ENCODE measurements at places on chromosomes 2 and 18.

- no peak for DNase-seq
Observed at GRCh38 chr2:120454654-120455385, 108.9 kb downstream of the INHBB start.

GRCh38 chr2:98561902-98562695 lies 46.2 kb downstream of the COA5 start:
- DNase-seq, result no peak

GRCh38 chr2:170362871-170363631 lies 185.1 kb downstream of the MYO3B start:
- DNase-seq, result no peak

DNA sequence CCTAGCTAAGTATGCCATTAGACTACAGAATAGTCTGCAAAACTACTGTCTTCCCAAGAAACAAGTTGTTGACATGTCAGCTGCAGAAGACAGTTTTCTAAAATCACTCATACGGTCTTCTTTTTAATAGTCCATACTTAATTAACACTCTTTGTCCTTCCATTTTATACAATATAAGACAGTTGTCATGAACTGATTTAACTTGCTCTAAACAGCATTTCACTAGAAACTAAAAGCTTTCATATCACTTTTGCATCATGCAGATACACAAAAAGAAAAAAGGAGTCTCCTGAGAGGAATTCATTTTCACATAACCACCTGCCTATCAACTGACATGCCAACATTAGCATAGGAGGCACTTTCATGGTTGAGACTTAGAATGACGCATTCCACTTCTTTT lies 1159.6 kb upstream of the CHAC2 start:
- no peak for DNase-seq

GRCh38 chr2:168178520-168179324 lies 68.7 kb downstream of the STK39 start:
- no peak for DNase-seq

DNA sequence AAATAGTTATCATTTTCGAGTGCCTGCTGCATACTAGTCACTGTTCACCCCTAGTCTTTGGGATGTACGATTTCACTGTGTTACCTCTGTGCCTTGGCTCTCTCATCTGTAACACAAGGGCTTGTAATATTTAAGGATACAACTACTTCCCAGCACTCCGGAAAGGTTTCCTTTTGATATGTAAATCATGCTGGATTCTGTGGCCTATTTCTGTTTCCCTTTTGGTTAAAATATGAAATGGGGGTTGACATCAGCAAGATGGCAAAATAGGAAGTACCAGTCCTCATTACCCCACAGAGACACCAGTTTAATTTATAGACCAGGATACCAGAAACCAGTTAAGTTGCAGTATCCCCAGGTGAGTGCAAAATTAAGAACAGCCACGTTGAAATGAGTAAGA lies 23.5 kb downstream of the PSMG2 start:
- DNase-seq, result no peak

- DNase-seq, result no peak
Observed at GRCh38 chr2:112643488-112643887, 2.3 kb upstream of the SLC20A1 start.

GRCh38 chr2:126858436-126858835 lies 40.3 kb upstream of the TEX51 start:
- no peak for DNase-seq

- no peak for DNase-seq
Observed at GRCh38 chr18:3052411-3052758, 39.4 kb upstream of the LPIN2 start.
